ENCODE measurements at places on chromosomes 4 and X.

DNA sequence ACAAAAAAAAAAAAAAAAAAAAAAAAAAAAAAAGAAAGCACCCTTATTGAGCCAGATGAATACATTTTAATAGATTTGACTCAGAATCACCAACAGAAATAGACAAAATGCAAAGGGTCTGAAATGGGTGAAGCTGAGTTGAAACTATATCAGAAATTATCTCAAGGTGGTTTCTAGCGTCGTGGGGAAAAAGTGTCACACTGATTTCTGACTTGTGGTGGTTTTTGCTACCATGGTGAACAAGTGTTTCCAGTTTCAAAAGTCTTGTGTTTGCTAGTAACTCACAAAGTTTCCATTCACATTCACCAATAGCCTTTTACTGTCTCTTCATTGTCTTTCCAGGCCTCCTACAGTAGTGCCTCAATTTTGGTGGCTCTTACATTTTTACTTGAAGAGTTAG is 135.5 kb downstream of the ARHGAP24 start:
- no peak for DNase-seq

GRCh38 chr4:94221916-94222315 is 14.3 kb downstream of the SMARCAD1 start:
- no peak for DNase-seq

DNA sequence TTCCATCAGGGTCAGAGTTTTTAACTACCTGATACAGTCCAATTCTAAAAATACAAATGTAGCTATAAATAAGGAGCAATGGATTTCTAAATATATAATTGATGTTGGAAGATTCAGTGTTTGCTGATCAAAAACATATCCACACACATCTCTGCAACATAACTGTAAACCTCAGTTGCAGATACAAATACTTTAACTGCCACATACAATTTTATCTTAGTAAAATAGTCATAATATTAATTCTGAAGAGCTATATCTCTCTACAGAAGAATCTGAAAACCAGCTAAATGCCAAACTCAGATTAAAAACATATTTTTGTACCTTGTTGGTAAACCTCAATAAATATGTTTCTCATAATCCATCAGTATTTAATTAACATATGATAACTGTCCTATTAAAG is 674.3 kb upstream of the INTU start:
- no peak for DNase-seq

- no peak for DNase-seq
Measured at GRCh38 chr4:188781655-188782054, 642.4 kb downstream of the TRIML1 start.

DNA sequence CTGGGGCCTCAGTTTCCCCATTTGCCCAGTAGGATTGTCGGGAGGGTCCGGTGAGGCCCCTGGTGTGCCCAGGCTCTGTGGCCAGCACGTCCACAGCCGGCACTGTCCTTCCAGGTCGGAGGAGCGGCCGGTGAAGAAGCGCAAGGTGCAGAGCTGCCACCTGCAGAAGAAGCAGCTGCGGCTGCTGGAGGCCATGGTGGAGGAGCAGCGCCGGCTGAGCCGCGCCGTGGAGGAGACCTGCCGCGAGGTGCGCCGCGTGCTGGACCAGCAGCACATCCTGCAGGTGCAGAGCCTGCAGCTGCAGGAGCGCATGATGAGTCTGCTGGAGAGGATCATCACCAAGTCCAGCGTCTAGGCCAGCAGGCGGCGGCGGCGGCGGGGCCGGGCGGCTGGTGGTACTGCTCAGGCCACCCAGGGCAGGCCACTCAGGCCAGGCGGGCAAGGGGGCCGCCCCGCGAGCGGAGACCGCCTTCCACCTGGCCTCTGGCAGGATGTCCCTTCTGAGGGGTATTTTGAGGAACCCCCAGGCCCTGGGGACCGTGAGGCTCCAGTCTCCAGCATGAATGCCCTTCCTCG is 6.7 kb downstream of the MSANTD1 start:
- DNase-seq, result peak; percentile 48

DNA sequence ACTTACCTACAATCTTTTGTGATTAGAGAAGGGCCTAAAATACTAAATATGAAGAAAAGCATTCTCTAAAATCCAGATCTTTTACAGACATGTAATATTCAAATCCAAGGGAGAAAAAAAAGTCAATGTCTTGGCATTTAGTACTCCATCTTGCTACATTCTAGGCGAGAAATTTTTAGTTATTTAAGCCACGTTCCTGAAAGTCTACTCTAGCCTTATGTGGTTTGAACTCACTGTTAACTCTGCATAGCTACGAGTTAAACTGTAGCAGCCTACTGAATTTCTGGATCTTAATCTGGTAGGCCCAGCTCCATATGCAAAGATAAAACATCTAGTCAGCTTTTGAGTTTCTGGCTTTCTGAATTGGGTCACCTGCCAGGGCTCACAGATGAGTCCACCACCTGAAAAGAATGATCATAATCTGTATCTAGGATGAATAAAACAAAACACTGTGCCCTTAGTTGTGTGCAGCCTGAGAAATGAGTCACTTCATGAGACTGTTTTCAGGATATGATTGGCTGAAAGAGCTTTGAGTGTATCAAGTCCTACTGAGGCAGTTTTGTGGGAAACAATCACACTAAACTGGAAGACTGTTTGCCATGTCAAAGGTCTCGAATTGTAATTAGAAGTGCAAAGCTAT is 3.2 kb upstream of the NEK1 start:
- no peak for DNase-seq

DNA sequence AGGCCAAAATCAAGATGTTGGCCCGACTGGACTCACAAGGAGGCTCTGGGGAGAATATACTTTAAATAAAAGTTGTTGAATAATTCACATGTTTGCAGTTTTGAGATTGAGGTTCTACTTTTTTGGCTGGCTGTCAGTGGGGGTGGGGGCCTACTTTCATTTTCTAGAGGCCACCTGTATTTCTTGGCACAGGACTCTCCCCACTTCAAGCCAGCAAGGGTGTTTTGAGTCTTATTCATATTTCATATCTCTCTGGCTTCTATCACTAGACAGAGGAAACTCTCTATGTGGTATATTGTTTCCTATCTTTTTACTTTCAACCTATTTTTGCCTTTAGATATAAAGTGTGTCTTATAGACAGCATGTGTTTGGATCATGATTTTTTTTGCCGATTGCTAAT is 266.4 kb downstream of the PRR32 start:
- no peak for DNase-seq

DNA sequence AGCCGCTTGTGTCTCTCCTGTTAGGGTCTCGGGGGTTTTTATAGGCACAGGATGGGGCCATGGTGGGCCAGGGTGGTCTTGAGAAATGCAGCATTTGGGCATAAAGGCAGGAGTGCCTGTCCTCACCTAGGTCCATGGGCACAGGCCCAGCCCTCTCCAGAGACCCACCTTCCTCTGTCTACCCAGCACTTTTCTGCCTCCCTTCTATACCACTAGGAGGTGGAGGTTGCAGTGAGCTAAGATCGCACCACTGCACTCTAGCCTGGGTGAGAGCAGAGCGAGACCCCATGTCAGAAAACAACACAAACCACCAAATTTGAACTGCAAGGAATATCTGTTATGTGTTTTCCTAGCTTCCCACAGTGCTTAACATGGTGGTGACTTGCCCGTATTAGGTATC is 38.0 kb downstream of the MOB1B start:
- DNase-seq, result no peak

DNA sequence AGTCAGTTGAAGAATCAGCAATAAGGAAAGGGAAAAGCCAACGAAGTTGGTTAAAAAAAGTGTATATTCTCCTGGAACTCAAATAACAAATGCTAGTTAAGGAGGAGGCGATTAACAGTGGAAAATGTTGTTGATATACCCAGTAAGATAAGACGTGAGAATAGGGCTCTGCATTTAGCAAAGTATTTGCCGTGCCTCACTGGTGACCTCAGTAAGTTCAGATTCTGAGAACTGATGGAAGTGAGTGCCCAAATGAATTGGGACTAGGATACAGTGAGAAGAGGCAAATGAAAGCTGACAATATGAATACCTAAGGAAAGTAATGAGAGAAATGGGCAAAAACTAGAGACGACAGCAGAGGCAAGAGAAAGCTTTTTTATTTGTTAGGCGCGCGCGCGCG is 3.5 kb downstream of the TECRL start:
- DNase-seq, result no peak

DNA sequence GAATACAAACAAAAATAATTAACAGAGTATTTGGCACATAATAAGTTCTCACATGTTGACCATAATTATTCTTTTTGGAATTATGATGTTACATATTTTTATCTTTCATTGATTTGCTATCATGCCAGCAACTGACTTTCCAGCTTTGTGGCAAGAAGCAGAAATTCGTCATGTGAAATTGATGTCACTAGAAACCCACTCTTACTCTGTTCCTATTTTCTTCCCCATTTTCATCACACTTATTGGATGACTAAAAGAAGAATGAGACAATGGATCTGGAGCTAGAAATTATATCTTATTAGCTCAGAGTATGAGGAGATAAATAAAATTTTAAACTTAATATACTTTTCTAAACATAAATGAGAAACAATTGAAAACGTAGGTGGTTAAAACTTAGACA is 31.9 kb downstream of the EGF start:
- no peak for DNase-seq

DNA sequence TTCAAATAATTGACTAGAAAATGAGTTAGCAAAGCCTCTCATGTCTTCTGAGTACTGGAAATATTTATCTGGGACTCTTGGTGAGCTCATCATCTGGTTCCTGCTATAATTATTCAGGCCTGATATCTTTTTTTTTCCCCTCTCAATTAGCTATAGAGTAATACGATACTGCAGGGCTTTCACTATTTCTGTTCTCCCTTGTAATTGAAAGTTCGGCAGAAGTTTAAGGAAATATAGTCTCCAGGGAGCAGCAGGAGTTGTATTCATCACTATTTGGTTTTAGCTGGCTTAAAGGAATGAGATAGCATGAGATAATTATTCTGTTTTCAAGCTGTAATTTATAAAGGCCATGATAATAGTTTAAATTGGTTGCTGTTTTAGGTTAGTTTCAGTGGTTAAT is 378.6 kb upstream of the EPHA5 start:
- DNase-seq, result no peak

DNA sequence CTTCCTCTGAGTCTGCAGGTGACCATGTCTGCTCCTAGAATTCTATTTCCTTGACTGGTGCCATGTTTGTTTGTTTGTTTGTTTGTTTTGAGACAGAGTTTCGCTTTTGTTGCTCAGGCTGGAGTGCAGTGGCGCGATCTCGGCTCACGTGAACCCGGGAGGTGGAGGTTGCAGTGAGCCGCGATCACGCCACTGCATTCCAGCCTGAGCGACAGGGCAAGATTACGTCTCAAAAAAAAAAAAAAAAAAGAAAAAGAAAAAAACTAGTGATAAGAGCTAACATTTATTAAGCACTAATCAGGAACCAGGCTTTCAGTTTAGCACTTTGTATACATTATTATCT is 7.2 kb downstream of the SAT1 start:
- DNase-seq, result no peak

DNA sequence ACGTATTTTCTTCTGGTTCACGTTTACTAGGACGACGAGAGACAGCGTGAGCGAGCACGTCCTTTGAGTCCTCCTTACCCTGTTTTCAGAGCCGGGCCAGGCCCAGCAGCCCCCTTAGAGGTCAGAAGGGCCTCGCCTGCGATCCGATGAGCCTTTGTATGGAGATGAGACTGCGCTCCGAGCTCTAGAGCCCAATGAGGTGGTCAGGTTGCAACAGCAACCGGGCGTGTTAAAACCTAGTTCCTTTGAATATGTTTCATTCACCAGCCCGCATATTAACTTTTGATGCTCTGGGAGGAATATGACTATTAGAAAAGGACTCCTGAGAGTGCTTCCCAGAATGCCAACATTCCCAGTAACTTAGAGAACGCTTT is 55.6 kb upstream of the TADA2B start:
- DNase-seq, result no peak

GRCh38 chr4:39802005-39802404 is 104.1 kb downstream of the UBE2K start:
- no peak for DNase-seq

DNA sequence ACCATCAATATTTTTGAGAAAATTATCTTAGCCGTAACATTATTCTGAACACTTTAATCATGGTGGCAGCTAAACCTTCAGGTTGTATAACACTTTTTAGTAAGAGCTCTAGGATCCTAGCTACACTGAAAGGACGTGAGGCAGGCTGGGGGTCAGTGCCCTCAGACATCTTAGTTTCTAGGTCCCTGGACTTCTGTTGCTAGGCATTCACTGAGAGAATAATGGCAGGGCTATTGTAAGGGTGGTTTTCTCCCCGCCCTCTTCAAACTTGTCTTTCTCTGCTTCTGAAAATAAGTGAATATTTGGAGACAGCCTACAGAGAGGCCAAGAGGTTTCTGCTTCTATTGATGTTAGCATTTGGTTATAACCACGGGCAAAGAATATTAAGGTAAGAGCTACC is 15.4 kb upstream of the MMRN1 start:
- no peak for DNase-seq

- DNase-seq, result no peak
Measured at GRCh38 chrX:37905436-37906147, 58.2 kb upstream of the DYNLT3 start.

Data from RWPE2 (cell line).